Retina (tissue), 1 donor: ENCODE measurements at places on chromosomes 5 and 9.

GRCh38 chr9:78900500-78900899, 603.6 kb downstream of the PSAT1 start:
- DNase-seq, result no peak

DNA sequence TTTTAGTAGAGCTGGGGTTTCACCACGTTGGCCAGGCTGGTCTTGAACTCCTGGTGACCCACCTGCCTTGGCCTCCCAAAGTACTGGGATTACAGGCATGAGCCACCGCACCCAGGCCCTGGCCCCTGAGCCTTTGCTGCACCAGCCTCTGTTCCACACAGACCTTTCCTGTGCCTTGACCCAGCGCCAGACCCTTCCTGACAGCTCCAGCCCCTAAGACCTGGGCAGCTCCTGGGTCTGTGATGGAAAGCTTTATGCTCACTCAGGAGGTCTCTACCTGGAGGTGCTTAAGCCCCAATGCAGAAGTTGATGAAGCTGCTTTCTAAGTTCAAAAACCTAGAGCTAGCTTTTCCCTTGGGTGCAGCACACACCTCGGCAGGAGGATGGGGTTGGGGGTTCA, 58.8 kb upstream of the NEK6 start:
- no peak for DNase-seq

GRCh38 chr5:146040527-146040926, 64.8 kb downstream of the PLAC8L1 start:
- no peak for DNase-seq

DNA sequence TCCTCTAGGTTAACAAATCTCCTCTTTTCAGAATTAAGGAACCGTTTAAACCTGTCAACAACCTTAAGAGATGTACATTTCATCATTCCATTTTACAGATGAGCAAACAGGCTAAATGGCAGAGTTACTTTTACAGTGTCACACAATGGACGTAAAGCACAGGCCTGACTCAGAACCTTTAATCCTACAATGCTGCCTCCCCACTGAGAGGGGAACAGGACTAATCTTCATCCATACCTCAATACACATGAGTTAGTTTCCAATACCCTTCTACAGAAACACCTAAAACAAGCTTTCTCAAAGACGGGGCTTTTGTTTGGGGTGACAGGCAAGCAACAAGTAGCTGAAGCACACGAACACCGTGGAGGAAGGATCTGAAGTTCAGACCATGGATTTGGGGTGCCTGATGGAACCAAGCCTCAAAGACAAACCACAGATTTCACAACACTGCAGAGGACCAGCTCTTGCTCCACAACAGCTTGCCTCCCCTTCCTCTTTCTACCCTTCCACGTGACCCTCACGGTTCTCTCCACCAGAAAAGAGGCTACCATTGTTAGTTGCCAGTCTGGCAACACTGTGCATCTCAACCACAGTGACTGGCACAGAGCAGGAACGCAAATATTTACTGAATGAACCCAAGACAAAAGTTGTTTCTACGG, 1.8 kb downstream of the RNF130 start:
- DNase-seq, result peak; percentile 66

DNA sequence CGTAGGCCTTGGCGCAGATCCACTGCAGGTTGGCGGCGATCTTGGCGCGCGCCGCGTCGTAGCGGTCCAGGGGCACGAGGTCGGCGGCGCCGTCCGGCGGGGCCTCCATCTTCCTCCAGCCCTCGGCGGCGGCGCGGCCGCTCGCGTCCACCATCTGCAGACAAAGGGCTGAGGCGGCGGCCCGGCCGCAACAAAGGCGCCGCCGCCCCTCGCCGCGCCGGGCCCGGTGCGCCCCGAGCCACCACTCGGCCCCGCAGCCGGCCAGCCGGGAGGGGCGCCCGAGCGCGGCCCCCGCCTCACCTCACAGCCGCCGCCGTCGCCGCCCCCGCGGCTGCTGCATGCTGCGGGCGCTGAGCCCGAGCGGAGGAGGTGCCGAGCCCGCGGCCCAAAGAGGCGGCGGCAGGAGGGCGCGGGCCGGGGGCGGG, 328 bp downstream of the CAMSAP1 start:
- DNase-seq, result peak; percentile 42

- peak; percentile 64 for DNase-seq
Measured at GRCh38 chr5:180673371-180674089, 24.1 kb upstream of the FLT4 start.

GRCh38 chr9:129493002-129493705, 127.7 kb downstream of the C9orf50 start:
- DNase-seq, result no peak

GRCh38 chr5:144089401-144090021, 80.9 kb downstream of the YIPF5 start:
- DNase-seq, result peak; percentile 15

DNA sequence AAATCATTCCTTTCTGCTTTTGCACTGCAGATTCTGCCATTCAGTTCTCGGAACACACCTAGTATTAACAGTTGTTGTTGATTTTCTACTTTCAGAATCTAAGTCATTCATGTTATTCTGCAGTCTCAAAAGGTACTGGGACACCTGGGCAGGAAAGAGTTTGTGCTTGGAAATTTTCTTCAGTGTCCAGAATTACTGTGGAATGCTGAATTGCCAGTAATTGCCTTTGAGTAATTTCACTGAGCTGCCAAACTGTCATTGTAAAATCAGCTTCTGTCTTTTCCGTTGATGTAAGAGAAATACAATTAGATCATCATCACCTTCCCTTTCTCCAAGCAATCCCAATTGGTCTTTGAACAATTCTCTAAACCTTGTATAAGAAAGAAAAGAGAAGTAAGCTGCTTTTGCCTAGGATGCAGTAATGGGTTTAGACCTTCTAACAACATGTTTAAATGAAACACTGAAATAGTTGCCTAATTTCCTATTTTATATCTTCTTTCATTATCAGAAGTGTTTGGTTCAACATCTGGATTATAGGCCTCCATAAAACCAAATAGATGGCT, 75.7 kb upstream of the TGFBR1 start:
- DNase-seq, result no peak

GRCh38 chr5:177128551-177128981, 5.0 kb upstream of the NSD1 start:
- DNase-seq, result no peak

DNA sequence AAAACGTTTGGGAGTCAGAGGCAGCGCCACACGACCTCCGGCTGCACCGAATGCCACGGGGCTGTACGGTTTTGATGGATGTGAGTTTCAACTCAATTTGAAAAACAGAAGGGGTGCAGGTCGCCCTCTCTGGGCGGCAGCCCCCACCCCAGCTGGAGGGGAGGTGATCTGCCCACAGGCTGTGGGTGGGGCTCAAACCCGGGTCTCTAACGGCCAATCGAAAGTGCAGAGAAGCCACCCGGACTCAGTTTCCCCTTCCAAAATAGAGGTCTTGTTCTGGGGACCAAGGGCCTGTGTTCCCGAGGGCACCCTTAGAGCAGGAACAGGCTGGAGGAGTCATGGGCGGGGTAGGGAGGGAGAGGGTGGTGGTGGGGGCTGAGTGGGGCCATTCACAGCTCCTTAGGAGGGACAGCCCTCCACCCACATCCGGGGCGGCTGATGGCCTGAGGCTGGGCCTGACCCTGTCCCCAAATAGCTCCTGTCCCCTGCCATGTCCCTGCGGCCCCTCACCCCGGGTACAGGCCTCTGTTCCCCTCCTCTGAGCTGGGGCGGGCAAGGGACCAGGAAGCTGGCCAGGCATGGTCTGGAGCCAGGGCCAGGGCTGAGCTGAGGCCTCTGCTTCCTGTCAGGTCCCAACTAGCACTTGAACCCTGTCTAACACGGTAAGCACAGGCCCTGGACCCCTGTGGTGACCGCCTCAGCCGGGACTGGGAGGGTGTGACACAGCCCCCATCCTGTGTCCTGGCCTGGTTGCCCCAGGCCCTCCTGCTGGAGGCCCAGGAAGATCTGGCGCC, 22.6 kb upstream of the NOTCH1 start:
- DNase-seq, result no peak

- DNase-seq, result no peak
Measured at GRCh38 chr9:114945616-114946412, 15.4 kb upstream of the TNFSF8 start.

DNA sequence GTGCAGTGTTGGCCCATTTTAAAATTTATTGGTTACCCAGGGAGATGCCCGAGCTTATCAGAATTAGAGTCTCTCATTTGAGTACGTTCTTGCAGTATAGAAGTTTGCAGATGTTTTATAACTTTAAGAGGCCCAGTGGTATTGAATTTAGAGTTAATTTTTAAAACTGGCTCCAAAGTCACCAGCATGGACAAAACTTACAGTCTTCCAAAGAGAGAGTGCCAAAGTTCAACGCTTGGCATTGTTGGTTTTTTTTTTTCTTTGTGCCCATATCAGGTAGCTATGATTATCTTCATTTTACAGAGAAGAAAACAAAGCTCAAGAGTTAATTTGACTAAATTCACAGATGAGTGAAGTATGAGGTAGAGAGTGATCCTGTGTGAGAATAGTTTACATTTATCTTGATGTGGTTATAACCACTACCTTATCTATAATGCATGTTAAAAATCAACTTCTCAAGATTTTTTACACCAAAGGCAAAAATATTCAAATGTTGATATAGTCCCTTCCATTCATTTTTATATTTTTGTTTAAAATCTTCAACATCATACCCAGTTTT, 273.7 kb upstream of the DMRT1 start:
- DNase-seq, result no peak
